ENCODE measurements at places on chromosomes 11 and 22.

DNA sequence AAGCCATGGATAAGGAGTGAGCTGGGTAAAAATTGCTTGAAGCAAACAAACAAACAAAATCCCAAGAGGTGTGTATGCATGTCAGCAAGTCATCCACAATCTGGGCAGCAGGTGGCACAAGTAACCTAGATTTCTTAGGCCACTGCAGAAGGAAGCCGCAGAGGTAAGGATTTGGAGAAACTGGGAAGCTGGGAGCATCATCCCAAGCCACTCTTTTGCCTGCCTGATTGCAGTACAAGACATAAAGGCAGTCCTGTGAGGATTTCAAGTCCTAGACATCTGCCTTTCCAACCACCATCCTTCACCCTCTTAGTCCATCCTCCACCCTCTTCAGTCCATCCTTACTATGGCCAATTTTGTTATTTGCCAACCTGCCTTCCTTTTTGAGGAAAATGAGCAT, 67.2 kb upstream of the BMAL1 start:
- DNase-seq: peak; percentile 66

- no peak for DNase-seq
These were observed 576.9 kb upstream of the ANO5 start for GRCh38 chr11:21615955-21616371.

GRCh38 chr11:10443152-10443551, 11.9 kb upstream of the AMPD3 start:
- no peak for DNase-seq

DNA sequence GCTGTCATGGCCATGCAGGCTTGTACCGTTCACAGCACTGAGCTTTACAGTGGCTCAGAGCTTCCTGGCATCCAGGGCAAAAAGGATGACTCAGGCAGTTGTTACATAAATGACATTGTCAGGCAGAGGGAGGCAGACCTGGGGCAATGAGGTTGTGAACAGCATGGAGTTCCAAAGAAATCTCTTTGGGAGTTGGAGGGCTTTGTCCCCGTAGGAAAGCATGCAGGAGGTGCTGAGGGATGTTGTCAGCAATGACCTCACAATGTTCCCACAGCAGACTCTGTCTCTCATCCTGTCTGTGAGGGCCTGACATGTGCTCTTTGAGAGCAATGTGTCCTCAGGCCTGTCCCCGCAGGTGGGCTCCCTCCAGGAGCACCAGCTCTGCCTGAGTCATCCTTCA, 25.9 kb upstream of the PDE2A start:
- DNase-seq: no peak

DNA sequence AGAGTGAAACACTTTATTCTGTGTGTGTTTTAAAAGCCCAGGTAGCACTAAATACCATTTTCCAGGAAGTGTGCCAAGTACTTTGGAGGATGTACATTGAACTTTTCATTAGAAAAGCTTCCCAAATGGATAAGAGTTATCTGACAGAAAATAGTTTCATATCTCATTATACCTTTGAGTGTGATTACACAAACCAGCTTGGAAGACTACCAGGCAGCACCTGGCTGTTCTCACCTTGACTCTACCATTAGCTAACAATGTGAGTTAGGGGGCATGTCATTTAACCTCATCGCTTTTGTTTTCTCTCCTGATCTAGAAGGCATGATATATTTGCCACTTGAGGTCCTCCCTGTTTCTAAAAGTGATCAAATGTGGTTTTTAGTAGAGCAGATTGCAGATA, 50.2 kb downstream of the GRM5 start:
- no peak for DNase-seq

- DNase-seq: peak; percentile 18
These were observed 10.9 kb upstream of the GAL start for GRCh38 chr11:68673306-68673945.

DNA sequence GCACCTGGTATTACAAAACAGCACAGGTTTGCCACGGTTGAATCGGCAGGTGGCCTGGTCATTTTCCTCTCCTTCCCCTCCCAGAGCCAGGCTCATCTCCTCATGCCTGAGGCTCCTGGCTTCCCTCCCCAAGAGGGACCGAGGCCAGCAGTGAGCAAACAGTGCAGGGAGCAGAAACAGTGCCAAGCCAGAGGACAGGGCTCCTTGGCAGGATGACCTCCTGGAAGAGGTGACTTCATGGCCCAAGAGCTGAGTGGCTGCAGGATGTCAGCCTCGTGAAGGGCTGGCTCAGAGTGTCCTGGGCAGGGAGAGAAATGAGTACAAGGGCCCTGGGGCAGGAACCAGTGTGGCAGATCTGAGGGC, 22.8 kb upstream of the PPFIA1 start:
- DNase-seq: no peak

- DNase-seq: no peak
These were observed 1495.0 kb downstream of the BRD1 start for GRCh38 chr22:48332438-48333322.

DNA sequence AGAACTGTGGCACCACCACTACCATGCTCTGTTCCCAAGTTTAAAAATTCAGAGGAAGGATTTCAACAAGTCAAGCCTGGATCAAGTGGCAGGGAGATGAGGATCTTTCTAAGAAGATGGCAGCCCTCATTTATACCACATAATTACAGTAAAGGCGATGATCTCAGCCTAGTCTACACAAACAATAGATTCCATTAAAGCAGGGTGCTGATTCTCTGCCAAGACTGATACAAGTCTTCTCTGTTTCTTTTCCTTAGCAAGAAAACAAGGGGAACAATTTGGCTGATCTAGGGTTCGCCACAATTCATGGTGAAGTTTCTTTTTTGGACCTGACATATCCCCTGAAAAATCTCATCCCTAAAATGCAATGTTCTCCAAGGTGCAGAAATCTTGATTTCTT, 73.9 kb downstream of the PPFIBP2 start:
- DNase-seq: no peak

DNA sequence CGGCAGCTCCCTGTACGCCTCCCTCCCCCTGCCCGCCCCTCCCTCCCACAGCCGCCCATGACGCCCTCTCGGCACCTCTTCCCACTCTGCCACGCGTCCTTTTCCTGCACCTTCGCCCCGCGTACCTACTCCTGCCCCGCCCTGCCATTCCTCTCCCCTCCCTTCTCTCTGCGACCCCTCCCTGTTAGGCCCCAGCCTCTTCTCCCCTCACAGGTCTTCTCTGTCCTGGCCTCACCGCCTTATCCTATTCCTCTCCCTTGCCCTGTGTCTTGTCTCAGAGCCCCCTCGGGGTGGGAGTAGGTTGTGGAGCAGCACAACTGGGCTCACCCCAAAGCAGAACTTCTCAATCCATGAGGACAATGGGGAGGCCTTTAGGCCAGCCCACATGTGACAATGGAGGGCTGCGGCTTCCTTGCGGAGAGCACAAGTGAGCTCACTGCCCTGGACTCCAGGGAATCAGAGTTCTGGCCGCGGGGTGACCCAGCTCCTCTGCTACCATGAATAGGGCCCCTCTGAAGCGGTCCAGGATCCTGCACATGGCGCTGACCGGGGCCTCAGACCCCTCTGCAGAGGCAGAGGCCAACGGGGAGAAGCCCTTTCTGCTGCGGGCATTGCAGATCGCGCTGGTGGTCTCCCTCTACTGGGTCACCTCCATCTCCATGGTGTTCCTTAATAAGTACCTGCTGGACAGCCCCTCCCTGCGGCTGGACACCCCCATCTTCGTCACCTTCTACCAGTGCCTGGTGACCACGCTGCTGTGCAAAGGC, 539 bp downstream of the SLC35C1 start:
- no peak for DNase-seq

DNA sequence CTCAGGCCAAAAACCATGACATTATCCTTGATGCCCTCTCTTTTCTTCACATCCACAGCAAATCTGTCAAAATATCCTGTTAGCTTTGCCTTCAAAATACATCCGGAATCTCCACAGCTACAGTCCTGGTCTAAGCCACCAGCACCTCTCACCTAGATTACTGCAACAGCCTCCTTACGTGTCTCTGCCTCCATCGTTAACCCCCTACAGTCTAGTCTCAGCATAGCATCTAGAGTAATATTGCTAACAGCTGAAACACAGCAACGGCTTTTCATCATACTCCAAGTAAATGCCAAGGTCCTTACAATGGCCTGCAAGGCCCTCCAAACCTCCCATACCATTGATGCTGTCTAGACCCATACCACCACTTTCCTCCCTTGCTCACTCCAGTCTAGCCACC, 4.4 kb downstream of the TSG101 start:
- DNase-seq: no peak

GRCh38 chr11:132913886-132914285, 618.4 kb downstream of the OPCML start:
- no peak for DNase-seq

DNA sequence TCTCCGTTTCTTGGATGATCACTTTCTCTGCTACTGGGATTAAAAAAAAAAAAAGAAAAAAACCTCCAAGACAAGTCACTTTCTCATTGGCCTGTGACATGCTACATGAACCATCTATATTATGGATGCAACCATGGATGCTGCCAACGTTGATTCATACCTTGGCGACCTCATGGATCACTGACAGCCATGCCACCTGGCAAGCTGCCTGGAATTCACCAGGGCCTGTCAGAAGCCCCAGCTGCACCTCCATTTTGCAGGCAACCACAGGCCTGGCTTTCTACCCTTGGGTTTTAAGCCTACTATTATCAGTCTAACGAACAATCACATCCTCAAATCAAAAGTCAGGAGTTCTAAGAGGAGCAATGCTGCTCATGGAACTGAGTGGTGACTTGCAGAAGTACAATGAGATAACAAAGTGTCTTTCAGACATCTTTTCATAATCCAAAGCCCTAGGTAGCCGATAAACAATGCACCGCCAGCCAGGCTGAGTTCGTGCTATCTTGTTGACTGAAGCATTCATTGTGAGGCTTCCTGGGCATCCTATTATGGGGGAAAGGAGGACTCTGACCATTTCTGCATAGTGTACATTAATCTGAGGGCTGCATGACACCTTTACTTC, 48.0 kb upstream of the CADM1 start:
- no peak for DNase-seq

- no peak for DNase-seq
These were observed 2.0 kb upstream of the ESRRA start for GRCh38 chr11:64303109-64304031.

DNA sequence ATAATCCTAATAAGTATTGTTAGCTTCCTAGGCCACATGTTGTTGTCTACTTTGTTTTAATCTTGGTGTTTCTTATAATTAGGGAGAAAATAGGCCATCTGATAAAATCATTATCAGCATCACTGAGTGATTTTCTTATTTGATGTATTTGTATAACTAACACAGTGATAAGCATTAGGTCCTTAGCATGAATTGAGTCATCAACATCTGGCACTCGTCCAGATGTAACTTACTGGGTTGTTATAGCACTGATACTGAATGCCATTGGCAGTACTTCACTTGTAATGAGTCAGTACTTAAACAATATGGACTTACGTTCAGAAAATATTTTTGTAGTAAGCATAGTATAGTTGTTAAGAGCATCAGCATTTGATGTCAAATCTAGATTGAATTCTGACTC, 16.2 kb downstream of the API5 start:
- DNase-seq: peak; percentile 88

GRCh38 chr11:1352696-1353382, 36.9 kb upstream of the BRSK2 start:
- DNase-seq: no peak

- no peak for DNase-seq
These were observed 10.1 kb downstream of the C22orf23 start for GRCh38 chr22:37943136-37943824.

- DNase-seq: no peak
These were observed 3.8 kb upstream of the KCNQ1OT1 start for GRCh38 chr11:2703363-2704141.

DNA sequence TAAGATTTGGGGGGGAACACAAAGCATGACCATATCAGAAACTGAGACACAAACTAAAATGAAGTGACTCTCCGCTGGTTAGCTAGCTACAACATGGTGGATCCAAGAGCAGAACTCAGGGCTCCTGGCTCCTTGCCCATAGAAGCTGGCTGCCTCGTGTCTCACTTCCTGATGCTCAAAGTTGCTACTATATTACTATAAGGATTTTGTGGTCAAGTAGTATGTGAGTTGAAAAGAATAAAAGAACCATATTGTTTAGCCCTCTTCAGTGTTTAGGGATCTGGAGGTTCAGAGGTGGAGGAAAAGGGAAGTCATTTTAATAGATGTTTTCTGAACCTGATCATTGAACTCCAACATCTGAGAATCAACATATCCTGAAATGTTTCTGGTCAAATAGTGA, 16.9 kb upstream of the SIK2 start:
- no peak for DNase-seq

GRCh38 chr11:17601676-17602075, 54.6 kb downstream of the OTOG start:
- no peak for DNase-seq

GRCh38 chr11:7538466-7539454, 25.0 kb downstream of the PPFIBP2 start:
- no peak for DNase-seq

GRCh38 chr11:102559839-102560238, 29.3 kb upstream of the MMP7 start:
- DNase-seq: no peak

GRCh38 chr22:30399718-30400117, 2.9 kb downstream of the SEC14L2 start:
- no peak for DNase-seq
